ENCODE measurements at places on chromosomes 5 and 9.

DNA sequence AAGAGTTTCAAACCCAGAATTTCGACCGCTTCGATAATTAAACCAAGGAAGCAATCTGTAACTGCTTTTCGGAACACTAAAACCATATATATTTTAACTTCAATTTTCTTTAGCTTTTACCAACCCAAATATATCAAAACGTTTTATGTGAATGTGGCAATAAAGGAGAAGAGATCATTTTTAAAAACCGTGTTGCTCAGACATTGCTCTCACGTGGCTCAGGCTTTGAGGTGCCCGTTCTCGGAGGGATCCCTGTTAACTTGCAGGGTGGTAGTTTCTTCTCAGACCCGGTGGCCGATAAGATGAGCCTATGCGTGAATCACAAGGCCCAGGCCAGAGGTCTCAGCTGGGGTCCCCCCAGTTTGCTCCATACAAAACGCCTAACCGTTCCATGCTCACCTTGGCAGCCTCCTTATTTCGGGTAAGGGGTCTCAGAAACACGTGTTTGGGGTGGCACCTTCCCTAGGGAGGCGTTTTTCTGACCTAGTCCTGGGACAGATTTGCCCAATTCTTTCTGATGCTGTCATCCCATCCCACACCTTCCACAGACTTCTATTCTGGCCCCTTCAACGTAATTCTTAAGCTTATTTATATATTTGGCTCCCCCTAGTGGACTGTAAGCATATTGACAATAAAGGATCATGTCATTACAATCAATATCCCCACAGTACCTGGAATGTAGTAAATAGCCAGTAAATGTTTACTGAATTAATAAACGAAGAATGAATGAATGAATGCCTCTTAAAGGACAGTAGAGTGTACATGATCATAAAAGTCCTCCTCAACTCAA lies 48.1 kb downstream of the THBS4 start:
- DNase-seq, result peak; percentile 79

- DNase-seq, result no peak
These were observed 1342.4 kb upstream of the DMAC1 start for GRCh38 chr9:9142001-9142400.

- DNase-seq, result no peak
These were observed 72.0 kb downstream of the PPARGC1B start for GRCh38 chr5:149802008-149802680.

GRCh38 chr5:50749873-50750272 lies 83.4 kb downstream of the PARP8 start:
- no peak for DNase-seq

All from GM20000 (cell line).